Kidney (tissue), 22 donors: ENCODE measurements at places on chromosomes 5 and 9.
A peak's percentile ranks its signal among the peaks of the same experiment; 100 is the strongest.

GRCh38 chr5:122870219-122870856 lies 24.9 kb downstream of the SNX24 start:
- DNase-seq = no peak

- DNase-seq = no peak
These were observed 5.9 kb downstream of the HMCN2 start for GRCh38 chr9:130271473-130271872.

GRCh38 chr9:117526674-117527073 lies 111.8 kb upstream of the ASTN2 start:
- DNase-seq = no peak

- peak; percentile 65 for DNase-seq
These were observed 13.2 kb downstream of the PDLIM4 start for GRCh38 chr5:132270706-132271105.

GRCh38 chr5:55817030-55817429 lies 34.1 kb upstream of the IL31RA start:
- no peak for DNase-seq

- DNase-seq = no peak
These were observed 194.5 kb upstream of the RIOK2 start for GRCh38 chr5:97377582-97377981.

DNA sequence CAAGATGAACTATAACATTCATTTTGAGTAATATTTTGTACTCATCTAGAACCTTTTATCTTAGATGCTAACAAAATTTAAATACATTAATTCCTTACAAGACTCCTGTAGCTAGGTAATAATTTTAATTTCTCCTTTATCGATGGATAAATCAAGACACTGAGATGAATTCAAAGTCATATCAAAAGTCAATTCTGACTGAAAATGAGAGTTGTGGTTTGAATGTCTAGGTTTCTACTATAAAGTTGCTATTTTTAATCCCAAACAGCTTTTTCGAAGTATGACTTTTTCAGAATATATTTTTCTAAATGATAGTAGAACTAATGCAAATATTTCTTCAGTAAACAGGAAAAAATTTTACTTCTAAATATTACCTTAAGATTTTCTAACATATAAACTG lies 491.7 kb upstream of the FAM174A start:
- DNase-seq = no peak

GRCh38 chr5:177378884-177379883 lies 5.0 kb upstream of the SLC34A1 start:
- DNase-seq = no peak
